ENCODE measurements at places on chromosomes 5 and 9. TPM values are rescaled to one million over a fixed set of nuclear protein-coding genes. Genes with fewer than 3 reads are reported as not detected.

LCP2 gene
- total RNA-seq, result 386 TPM

TXNDC8 gene
- not detected for total RNA-seq

SMU1 gene
- 22.6 TPM for total RNA-seq

SGTB gene
- total RNA-seq, result 17.5 TPM

LMX1B gene
- not detected for total RNA-seq

PCDHGA8 gene
- not detected for total RNA-seq

DIPK1B gene
- total RNA-seq, result not detected

GGTA1 gene
- total RNA-seq, result not detected

FAM78A gene
- total RNA-seq, result 99.2 TPM

ITK gene
- 263 TPM for total RNA-seq

OTULINL gene
- 59.6 TPM for total RNA-seq

ECSCR gene
- total RNA-seq, result not detected

Data from activated CD8-positive, alpha-beta T cell treated with anti-CD3 and anti-CD28 coated beads, Interleukin-2, amount 10 ng/mL, durations not matched to agents 7 days and 5 days (primary cell).